Activated T-cell treated with anti-CD3 and anti-CD28 coated beads for 4 hours (primary cell): ENCODE measurements at places on chromosomes 3 and 15.

- DNase-seq, result no peak
Observed at GRCh38 chr3:7333125-7333524, 472.2 kb downstream of the GRM7 start.

- DNase-seq, result no peak
Observed at GRCh38 chr15:37032091-37032775, 68.1 kb downstream of the MEIS2 start.

GRCh38 chr3:184275381-184275701 is 481 bp upstream of the ECE2 start:
- DNase-seq, result no peak

- DNase-seq, result no peak
Observed at GRCh38 chr3:188453431-188454384, 299.8 kb downstream of the LPP start.

DNA sequence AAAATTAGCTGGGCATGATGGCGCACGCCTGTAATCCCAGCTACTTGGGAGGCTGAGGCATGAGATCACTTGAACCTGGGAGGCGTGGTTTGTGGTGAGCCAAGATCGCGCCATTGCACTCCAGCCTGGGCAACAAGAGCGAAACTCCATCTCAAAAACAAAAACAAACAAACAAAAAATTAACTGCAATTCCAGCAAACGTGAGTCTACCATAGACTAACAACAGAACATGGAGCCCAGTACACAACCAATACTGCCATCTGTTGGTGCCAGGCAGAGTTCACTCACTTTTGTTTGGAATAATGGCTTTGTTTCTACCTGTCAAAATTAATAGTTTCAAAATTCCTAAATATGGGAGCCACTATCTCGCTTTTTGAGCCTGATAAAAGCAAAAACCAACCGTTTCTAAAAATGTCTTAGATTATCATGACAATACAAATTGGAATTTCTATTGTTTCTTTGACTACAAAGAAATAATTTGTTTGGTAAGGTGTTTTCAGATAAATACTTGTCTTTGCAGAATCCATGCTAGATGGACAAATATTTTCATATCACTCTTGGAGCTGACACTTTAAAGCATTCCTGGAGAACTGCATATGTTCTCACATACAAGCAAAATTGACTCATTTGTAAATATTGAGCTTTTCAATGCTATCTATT is 45.0 kb downstream of the GPR176 start:
- no peak for DNase-seq

DNA sequence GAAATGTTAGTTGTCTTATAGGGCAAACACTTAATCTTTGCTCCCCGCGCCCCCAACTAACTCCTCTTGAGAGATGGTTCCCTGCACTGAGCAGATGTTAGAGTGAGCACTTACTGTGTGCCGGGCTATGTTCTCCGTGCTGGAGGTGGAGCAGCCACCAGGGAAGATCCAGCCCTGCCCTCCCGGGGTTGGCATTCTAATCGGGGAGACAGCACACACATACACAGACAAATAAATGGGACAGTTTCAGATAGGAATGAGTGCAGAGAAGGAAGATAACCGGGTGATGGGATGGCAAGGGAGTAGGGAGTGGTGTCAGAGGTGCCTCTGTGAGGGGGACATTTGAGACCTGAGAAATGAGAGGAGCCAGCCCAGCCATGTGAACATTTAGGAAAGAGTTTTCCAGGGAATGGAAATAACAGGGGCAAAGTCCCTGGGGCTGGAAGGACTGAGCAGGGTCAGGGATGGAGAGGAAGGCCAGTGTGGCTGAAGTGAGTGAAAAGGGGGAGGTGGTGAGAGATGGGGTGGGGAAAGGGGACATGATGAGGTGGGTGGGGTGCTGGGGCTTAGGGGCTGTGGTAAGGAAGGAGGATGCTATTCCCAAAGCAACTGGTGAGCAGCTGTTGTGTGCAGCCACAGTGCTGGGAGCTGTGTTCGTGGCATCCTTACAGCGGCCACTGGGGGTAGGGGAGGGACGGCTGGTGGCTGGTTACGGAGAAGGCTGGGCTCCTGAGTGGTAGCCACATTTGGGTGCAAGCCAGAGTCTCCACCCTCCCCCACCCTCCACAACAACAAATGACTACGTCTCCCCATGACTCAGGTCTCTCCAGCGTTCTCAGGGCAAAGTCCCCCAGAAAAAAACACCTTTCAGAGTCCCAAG is 15.4 kb upstream of the FGD5 start:
- no peak for DNase-seq

GRCh38 chr15:36653851-36654250 is 74.4 kb downstream of the CDIN1 start:
- DNase-seq, result no peak

- no peak for DNase-seq
Observed at GRCh38 chr3:114451051-114451451, 157.2 kb downstream of the TIGIT start.

DNA sequence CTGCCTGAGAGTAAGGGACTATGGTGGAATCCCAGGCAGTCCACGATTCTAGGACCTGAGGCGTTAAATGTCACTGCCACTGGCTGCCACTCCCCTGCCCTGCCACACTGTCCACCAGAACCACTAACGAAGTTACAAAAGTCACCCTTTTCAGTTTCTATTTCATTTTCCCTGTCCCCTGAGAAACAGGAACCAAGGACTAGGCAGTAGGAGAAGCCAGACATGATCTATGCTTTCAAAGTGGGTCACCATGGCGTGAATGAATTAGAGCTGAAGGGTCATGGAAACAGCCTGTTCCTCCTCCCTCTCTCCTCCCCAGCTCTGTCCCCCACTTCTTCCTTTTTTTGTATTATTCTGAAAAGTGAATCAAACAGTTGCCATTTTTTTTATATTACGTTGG is 9.1 kb upstream of the ADPRH start:
- no peak for DNase-seq

GRCh38 chr15:74988007-74988800 is 7.2 kb upstream of the SCAMP5 start:
- no peak for DNase-seq

- no peak for DNase-seq
Observed at GRCh38 chr3:124926426-124927101, 8.0 kb downstream of the MUC13 start.

DNA sequence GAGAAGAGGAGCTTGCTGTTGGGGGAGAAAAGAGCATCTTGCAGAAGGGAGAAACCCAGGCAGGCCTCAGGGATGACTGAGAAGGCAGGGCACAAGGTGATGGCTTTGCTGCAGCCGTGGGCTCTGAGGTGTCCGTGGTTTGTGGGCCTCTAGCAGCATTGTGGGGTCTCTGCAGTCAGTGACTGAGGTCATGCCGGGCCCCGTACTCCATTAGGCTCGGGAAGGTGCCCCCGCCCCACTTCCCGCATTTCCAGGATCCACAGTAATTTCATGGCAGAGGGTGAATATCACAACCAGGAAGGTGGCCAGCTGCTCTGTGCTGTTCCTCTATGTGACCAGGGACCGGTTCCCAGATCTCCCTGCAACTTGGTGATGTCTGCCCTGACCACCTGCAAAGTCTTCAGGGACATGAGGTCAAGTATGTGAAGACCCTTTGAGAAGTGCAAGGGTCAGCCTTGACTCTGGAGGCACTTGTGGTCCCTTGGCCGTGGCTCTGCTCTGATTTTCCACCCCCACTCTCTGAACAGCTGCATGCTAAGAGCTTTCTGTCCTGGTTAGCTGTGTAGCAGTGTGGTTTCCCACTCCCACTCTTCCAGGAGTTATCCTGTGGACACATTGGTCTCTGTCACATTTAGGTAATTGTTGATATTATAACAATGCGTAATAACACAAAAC is 3.6 kb downstream of the KLF13 start:
- DNase-seq, result no peak

GRCh38 chr3:79204351-79204750 is 563.4 kb downstream of the ROBO1 start:
- no peak for DNase-seq

GRCh38 chr15:87896936-87897335 is 359.6 kb downstream of the NTRK3 start:
- DNase-seq, result no peak

DNA sequence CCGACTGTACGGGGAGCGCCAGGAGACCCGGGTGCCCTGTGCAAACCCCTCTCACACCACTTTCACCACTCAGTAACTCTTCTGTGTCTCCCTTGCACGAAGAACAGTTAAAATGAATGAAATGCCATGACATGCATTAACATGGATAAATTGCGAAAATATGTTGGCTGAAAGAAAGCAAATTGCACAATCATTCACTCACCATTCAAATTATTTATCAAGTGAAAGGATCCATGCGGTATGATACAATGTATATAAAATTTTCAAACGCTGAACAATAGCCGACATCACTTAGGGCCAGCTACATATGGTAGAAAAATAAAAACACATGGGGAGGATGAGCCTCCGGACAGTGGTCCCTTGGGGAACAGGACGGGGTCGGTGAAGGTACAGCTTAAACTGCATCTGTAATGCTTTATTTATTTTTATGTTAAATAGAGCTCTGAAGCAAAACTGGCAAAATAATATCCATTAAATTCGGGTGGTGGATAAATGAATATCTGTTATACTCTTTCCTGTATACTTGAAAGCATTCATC is 45.9 kb downstream of the SLC12A8 start:
- no peak for DNase-seq

DNA sequence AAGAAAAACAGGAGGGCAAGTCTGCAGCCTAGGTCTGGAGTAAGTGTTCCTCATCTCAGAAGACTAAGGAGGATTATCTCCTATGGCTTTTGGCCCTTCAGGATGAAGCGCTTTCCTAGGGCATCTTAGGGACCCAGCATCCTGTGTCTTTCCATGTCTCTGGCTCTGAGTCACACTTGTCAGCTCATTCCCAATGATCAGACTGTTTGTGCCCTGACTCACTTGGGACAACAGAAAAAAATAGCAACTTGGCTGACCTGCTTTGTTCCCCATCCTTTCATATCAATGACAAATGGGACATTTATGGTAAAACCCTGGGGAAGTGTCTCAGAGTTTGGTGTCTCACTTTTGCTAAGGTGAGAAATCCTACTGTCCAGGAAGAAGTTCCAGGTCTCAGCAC is 76.2 kb upstream of the OXTR start:
- DNase-seq, result no peak

- no peak for DNase-seq
Observed at GRCh38 chr3:56424336-56424735, 43.9 kb downstream of the ERC2 start.

DNA sequence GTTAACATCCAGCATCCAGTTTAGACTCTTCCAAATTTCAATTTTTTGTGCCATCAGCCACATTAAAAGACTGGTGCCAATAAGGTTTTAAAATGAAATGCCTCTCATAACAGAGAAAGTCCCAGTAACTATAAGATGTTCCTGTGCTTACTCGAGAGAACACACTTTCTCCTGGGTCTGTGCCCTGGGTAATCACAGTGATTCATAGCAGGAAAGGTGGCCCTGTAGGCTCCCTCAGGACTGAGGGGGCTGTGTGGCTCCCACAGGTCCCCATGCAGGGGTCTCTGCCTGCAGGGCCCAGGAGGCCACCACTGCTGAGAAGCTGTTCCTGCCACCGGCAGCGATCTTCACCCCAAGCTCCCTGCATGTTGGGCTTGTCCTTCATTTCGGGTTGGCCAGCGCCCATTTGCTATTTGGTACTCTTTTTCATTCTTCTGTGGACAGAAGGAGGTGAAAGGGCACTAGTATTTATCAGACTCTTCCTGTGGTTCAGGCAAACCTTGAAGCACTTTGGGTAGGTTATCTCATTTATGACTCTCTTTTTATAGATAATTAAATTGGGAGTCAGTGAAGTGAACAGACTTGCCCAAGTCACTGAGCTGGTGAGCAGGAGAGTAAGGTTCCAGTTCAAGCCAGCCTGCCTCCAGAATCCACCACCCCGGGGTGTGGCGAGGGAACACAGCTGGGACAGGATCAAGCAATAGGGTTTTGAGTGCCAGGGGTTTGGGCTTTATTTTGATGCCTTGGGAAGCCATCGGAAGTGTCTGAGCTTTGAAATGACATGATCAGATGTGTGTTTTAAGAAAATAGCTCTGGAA is 44.2 kb upstream of the PLXNA1 start:
- DNase-seq, result no peak

DNA sequence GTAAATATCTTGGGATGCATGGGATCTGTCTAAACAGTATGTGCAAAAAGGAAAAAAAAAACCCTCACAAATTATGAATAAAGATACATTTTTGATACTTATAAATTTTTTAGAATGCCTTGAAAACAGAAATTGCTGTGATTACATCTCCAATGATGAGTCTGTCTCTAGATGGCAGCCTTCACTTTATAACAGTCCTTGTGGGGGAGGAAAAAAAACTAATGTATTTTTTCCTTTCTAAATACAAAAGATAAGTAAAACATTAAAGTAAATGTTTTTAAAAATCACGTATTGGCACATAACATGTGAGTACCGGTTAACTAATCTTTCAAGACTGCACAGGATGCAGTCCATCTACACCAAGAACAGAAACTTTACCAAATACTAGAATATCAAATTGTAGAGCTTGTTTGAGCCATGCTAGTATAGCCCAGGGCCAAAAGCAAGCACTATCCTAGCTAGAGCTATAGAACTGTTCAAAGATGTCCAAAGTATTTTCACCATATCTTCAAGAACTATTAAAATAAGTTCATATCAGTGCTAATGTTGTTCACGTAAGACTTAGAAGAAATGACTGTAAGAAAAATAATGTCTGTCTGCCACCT is 206.4 kb downstream of the STAG1 start:
- DNase-seq, result no peak

GRCh38 chr3:72473156-72473555 is 375.1 kb downstream of the SHQ1 start:
- no peak for DNase-seq

DNA sequence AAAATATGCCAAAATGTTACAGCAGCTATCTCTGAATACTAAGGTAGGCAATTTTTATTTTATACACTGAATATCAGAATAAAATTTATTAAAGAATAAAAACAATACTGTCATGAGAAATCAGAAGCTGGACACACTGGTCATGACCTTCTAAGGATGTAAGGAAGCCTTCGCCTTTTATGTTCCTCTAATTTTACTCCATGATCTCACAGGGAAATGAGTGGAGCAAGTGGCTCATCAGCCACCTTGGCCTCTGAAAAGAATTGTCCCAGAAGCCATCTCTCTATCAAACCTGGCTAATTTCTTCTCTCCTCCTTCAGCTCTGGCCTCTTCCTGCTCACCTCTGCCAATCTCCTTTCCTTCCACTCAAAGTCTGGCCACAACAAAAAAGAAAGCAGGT is 48.6 kb downstream of the THRB start:
- DNase-seq, result no peak

GRCh38 chr15:70794596-70795310 is 31.4 kb upstream of the UACA start:
- no peak for DNase-seq

GRCh38 chr3:27560484-27561056 is 76.4 kb upstream of the SLC4A7 start:
- DNase-seq, result no peak

GRCh38 chr3:63946753-63947152 is 34.6 kb upstream of the SCAANT1 start:
- no peak for DNase-seq

GRCh38 chr15:38134252-38134651 is 118.4 kb upstream of the SPRED1 start:
- DNase-seq, result no peak

- DNase-seq, result no peak
Observed at GRCh38 chr3:78912259-78912658, 855.5 kb downstream of the ROBO1 start.
